ENCODE measurements at places on chromosomes 7 and 10.

- DNase-seq = no peak
These were observed 83.4 kb downstream of the AGMO start for GRCh38 chr7:15478401-15478800.

- peak; percentile 46 for DNase-seq
These were observed 6.5 kb upstream of the C10orf105 start for GRCh38 chr10:71725998-71726579.

- no peak for DNase-seq
These were observed 131.3 kb downstream of the LHPP start for GRCh38 chr10:124592736-124593430.

- DNase-seq = peak; percentile 43
These were observed 25.4 kb downstream of the AMZ1 start for GRCh38 chr7:2713370-2713769.

- DNase-seq = no peak
These were observed 79.7 kb downstream of the BTAF1 start for GRCh38 chr10:92003258-92003657.

DNA sequence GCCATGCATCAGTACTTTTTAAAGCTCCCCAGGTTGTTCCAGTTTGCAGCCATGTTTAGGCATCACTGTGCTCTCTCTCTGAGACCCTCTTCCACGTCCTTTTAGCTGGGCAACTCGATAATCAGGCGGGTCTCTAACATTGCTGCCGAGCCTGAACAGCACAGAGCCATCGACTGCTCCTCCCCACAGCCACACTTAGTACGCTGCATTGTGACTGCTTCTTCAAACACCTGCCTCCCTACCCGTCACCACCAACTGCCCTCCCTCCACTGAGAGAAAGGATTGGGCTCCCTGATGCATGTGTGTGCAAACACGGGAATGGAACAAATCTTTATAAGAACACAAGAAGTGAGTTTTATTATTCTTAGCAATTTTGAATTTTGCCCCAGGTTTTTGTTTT is 11.4 kb upstream of the TACR2 start:
- no peak for DNase-seq

DNA sequence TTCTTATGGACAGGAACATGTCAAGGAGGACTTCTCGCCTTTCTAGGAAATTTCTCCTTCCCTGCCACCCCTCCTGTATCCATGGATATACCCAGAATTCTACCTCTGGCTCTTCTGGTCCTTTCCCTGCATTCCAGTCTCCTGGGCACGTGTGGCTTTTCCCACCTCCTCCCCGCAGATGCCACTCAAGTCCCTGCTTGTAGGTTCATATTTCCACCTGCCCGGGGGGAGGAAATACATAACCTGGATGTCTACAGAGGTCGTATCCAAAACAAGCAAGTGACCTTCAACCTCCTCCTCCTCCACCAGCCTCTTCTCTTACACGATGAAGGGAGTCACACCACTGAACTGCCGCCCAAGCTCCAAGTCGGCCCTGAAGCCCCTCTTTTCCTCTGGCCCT is 20.7 kb downstream of the FGFR2 start:
- DNase-seq = no peak

DNA sequence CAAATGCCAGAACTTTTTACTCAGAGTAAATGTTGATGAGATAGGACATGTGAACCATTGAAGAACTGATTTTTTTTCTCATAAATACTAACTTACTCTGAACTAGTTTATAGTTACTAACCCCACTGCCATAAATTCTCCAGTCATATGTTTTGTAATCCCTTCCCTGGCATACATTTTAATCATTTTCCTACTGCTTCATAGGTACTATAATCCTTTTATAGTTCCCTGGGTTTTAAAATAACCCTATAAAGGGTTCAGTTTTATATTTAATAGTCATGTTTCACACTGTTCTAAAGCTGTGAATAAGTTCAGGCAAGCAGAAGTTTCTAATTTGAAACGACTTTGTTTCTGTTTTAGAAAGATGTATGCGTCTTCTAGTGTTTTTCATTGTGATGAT is 28.9 kb downstream of the CNNM2 start:
- no peak for DNase-seq

DNA sequence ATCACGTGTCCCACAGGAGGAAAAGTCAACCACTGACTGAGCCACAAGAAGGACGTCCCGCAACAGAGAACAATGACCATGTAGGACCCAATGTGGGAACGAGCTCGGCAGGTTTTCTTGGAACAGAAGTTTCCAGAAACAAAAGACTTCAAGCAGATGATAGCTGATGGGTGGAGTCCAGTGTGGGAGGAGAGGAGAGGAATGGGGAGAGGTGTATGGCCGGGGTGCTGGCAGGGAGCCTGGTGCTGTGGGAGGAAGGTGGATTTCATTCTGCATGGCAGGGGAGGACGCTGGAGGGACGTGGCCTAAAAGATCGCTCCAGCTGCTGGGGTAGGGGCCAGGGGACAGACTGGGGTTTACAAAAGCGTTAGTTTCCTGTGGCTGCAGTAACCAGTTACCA is 48.5 kb upstream of the LMTK2 start:
- DNase-seq = no peak

DNA sequence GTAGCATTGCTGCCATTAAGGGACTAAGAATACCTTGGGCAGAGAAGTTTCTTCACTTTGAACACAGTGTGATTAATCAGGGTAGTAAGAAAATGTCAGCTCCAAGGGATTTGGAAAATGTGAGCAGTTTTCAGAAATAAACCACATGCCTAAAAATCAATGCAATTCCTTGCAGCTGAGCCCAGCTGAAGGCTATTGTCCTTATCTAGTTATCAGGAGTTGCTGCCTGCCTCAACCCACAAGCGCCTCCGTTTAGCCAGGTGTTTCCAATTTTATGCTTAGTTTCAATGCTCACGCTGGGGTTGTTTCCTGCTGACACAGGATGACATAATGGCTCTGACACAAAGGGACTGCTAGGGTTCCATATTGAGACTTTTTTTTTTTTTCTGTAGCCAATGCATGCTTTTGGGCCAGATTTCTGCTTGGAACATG is 132.3 kb upstream of the ANK3 start:
- DNase-seq = no peak

- DNase-seq = no peak
These were observed 147.4 kb downstream of the TEX36 start for GRCh38 chr10:125535559-125535958.

DNA sequence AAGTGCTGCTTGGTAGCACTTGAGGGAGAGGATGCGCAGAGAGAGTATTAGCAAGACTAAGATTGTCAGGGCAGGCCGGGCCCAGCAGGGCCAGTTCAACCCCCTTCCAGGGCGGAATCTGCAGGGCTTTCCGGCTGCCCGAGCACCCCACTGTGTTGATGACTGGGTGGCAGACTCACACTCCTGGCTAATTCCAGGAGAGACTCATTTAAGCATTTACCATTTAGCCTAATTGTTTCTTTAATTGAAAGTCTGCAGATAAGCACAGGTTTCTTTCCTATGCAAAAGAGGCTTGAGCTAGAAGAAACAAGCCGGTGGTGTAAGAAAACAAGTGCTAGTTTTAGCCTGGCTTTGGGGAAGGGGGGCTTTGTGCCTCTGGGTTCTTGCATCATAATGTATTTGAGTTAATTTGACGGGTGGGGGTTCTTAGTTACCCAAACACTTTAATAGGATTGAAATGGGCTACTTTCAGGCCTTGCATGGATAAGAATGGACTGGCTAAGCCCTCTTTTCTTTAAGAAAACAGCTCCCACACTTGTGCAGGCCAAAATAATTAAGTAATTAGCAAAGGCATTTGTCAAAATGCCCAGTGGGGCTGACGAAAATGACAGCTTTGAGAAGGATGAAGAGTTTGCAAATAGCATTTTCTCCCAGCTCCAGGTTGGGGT is 201.3 kb downstream of the MYOF start:
- DNase-seq = no peak

GRCh38 chr10:125820701-125821100 is 2.4 kb downstream of the UROS start:
- no peak for DNase-seq

DNA sequence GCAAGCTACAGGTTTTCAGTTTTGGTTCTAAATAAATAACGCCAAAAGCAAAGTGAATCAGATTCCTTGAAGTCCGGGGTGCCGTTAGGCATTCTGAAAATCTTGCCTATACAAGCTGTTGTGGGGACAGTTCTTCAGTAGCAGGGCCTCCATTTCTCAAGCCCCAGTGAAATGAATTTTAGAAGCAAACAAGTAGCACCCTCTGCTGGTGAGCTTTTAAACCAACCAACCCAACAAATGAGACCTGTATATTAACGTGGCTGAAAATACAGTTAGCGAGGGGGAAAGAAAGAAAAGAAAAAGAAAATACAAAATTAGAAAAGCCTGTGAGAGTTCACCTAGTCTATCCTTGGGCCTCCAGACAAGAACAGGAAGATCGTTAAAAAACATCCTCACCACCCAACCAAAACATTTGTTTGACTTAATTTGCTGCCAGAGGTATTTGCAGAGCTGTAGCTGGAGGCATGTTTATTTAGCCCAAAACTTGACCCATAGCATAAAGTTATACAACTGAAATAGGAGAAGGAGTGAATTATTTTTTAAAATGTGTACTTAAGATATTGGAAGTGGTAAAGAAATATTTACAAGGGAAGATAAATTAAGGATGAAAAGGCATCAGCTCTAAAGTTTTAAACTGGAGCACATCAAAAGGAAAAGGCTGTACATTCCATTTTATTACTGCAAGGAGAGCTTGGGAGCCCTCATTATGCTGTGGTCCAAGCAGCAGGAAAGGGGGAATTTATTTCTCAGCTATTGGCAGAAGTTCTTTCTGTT is 98.9 kb downstream of the DYNC1I1 start:
- DNase-seq = peak; percentile 47

- DNase-seq = no peak
These were observed 219.3 kb downstream of the GATA3 start for GRCh38 chr10:8273749-8274148.

GRCh38 chr7:127486654-127487053 is 94.1 kb upstream of the ZNF800 start:
- DNase-seq = no peak

- DNase-seq = peak; percentile 78
These were observed 53.4 kb upstream of the CYP2C18 start for GRCh38 chr10:94630017-94630688.

- DNase-seq = no peak
These were observed 243.8 kb downstream of the MTERF1 start for GRCh38 chr7:91636728-91637127.

DNA sequence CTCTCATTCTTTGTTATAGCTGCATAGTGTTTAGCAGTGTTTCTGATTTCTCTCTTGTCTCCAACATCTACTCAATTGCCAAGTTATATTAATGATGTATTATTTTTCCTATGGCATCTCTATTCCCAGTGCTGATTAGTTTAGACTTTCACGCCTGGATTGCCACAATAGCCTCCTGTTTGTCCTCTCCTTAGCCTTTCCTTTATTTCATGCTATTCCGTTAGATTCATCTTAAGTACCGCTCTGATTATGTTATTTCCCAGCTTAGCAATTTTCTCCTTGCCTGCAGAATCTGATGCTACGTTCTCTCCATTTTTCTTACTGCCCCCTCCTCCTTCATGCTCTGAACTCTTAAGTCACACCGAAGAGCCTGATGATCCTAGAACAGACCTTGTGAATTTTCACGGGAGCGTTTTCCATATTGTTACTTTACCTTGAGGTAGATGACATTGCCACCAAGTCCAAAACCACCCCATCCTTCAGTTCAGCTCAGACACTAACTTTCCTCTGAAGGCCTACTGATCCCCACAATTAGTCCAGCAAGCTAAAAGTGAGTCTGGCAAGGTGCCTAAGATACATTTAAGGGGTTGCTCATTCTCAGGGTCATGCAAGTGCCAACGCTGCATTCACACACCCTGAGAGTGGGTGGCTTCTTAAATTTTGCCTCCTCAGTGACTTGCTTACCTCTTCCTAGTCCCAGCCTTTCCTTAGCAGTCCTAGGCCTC is 6.6 kb upstream of the NRF1 start:
- no peak for DNase-seq

- DNase-seq = no peak
These were observed 49.8 kb upstream of the LEP start for GRCh38 chr7:128191136-128191844.

DNA sequence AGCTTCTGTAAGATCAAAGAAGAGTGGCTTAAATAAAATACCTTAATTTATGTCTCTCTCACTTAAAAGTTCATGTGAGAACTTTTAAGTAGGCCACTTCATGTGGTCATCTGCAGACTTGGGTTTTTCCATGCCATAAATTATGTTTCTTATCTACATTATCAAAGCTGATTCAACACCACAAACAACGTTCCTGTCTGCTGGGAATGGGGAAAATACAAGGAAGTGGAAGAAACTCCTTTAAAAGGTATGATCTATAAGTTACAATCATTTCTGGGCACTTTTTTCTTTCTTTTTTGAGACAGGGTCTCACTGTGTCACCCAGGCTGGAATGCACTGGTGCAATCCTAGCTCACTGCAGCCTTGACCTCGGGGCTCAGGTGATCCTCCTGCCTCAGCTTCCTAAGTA is 16.9 kb upstream of the OTUD1 start:
- DNase-seq = no peak
